ENCODE measurements at places on chromosomes 7 and 10. TPM values are rescaled to one million over a fixed set of nuclear protein-coding genes. Genes with fewer than 3 reads are reported as not detected.

Gene NUTM2E
- total RNA-seq: not detected

Gene SPDYE8
- total RNA-seq: not detected

Gene PAPOLB
- total RNA-seq: 0.94 TPM

Gene SLC26A3
- not detected for total RNA-seq

Gene KIF20B
- 20.6 TPM for total RNA-seq

Gene NPC1L1
- total RNA-seq: not detected

Gene UMAD1
- total RNA-seq: 15.9 TPM

Gene KCTD7
- 18.5 TPM for total RNA-seq

Gene CACNB2
- total RNA-seq: not detected

Gene TEX47
- not detected for total RNA-seq

DNA sequence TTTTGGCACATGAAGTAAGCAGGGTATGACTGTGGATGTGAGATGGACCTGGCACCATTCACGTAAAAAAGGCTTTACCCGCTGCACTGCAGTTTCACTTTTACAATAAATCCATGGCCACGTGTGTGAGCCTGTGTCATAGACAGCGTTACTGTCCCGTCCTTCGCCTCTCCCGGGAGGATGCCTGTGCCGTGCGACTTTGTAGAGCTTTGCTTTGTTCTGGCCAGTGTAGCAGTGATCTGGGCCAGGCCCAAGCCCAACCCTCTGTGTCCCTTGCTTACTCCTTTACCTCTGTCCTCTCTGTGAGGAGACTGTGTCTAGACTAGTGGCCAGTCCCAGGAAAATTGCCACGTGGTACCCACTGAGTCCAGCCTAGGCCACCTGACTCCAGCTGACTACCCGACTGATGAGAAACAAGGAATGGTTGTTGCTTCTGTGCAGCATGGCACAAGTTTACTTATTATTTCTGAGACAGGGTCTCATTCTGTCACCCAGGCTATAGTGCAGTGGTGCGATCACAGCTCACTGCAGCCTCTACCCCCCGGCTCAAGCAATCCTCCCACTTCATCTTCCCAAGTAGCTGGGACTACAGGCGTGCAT lies 48.1 kb downstream of the JAKMIP3 start:
- DNase-seq: no peak

DNA sequence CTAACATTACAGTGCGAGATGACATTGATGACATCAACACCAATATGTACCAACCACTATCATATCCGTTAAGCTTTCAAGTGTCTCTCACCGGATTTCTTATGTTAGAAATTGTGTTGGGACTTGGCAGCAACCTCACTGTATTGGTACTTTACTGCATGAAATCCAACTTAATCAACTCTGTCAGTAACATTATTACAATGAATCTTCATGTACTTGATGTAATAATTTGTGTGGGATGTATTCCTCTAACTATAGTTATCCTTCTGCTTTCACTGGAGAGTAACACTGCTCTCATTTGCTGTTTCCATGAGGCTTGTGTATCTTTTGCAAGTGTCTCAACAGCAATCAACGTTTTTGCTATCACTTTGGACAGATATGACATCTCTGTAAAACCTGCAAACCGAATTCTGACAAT lies 4.3 kb downstream of the GPR22 start:
- no peak for DNase-seq

GRCh38 chr7:146772601-146773000 lies 656.0 kb downstream of the CNTNAP2 start:
- DNase-seq: no peak

GRCh38 chr10:55410415-55410885 lies 609.4 kb upstream of the PCDH15 start:
- peak; percentile 35 for DNase-seq

DNA sequence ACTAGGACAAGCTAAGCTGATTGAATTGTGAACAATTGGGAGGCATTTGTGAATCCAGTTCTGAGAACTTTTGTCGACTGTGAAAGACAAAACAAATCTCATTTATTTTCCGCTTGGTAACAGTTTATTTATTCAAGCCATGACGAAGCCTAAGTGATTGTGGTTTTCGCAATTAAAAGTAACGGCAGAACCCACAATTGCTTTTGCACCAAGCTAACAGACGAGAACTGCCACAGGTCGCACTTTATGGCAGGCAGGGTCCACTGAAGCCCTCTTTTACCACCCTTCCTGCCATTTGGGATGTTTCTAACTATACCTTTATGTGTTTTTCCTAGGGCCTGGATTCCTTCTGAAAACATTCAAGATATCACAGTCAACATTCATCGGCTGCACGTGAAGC lies 111.2 kb downstream of the ZMYND11 start:
- DNase-seq: no peak

DNA sequence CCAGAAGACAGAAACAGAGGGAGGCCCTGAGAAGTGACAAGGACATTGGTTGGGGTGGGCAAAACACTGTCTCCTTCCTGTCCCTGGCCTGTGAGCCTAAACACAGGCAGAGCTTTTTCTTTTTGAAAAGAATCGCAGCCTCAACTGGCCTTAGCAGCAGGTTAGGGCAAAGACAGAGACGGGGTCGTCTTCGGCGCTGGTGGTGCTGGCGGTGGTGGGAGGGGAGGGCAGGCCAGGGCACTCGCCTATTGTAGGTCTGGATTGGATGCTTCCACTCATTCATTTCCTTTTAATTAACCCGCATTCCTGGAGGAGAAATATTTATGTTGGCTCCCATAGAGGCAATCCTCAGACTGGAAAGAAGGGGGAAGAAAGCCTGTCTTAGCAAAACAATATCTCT lies 22.6 kb downstream of the WNT8B start:
- no peak for DNase-seq

- DNase-seq: no peak
Measured at GRCh38 chr10:13728898-13729535, 142.3 kb downstream of the PRPF18 start.

GRCh38 chr7:48875045-48875916 lies 49.1 kb upstream of the CDC14C start:
- peak; percentile 12 for DNase-seq

DNA sequence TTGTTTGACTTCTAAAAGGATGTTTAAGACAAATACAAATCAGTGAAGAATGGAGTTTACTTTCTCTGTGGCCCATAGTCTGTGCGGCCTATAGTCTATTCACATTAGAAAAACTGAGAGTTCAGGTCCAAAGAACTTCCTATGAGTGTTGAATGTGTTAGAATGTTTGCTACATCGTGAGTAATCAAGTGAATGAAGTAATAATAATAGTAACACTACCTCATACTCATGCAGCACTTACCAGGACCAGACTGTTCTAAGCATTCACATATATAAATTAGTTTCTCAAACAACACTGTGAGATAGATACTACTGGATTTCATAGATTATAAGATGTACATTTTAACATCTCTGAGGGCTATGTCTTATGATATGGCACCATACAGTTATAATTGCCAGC lies 70.4 kb downstream of the RALA start:
- DNase-seq: no peak

- DNase-seq: no peak
Measured at GRCh38 chr10:11162828-11163599, 145.3 kb downstream of the CELF2 start.

DNA sequence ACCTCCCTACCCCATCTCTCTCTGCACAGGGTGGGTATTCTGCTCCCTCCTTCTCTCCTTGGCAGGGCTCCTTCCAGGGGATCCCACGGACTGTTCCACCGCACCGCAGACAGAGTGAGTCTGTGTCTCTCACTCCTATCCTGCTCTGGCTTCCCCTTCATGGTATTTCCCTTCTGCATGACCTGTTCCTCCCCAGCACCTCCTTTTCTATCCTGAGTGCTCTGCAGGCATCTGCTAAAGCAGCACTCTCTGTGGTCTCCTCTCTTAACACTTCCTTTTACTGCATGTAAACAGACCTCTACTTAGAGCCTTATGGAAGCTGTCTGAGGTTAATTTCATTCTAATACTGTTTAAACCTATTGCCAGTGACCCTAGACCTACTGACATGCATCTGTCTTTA lies 171.5 kb downstream of the CCSER2 start:
- DNase-seq: no peak

DNA sequence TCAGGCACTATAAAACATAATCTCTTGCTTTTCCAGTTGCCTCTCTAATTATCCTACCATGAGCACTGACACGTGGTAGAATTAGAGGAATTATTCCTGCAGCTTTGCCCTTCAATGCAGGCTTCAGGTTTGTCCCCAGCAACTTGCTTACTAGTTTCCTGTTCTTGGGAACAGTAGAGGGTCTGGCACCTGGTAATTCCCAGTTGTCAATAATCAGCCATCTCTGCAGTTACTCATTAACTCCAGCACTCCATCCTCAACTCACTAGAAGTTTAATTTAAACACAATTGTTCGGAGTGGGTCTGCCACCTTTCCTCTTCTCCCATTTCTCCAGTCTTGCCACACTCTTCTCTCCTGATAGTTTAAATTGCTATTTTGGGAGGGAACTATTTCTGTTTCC lies 324.3 kb upstream of the KIAA1217 start:
- DNase-seq: no peak

DNA sequence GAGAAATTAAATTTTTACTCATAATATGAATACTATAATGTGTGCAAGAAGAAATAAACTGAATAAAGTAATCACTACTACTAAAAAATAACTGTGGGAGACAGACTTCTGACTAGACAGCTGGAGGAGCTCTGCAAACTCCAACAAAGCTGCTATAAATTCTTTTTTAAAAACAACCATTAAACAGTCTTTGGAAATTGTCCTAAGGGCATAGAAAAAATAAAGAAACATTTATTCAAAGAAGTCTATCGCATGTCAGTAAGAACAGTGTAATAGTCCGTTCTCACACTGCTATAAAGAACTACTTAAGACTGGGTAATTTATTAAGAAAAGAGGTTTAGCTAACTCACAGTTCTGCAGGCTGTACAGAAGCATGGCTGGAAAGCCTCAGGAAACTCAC lies 56.0 kb downstream of the ZPBP start:
- DNase-seq: no peak

DNA sequence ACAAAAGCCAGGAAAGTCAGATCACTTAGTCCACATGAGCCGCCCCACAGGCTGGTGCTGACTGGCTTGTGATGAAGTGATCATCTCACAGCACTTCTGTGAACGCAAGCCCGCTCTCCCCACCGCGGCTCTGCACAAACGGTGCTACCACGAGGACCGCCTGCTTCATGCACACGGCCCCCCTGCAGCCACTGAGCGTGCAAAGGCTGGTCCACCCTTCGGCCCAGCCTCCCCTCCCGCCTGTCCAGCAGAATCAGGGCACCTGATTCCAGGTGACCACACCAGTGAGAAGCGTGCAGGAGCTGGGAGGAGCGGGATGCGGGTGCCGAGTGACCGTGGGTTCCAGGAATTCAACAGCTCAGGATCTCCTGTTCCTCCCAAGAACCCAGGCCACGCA lies 32.2 kb downstream of the MAD1L1 start:
- DNase-seq: no peak

GRCh38 chr10:107280293-107280692 lies 115.8 kb upstream of the SORCS1 start:
- DNase-seq: no peak

DNA sequence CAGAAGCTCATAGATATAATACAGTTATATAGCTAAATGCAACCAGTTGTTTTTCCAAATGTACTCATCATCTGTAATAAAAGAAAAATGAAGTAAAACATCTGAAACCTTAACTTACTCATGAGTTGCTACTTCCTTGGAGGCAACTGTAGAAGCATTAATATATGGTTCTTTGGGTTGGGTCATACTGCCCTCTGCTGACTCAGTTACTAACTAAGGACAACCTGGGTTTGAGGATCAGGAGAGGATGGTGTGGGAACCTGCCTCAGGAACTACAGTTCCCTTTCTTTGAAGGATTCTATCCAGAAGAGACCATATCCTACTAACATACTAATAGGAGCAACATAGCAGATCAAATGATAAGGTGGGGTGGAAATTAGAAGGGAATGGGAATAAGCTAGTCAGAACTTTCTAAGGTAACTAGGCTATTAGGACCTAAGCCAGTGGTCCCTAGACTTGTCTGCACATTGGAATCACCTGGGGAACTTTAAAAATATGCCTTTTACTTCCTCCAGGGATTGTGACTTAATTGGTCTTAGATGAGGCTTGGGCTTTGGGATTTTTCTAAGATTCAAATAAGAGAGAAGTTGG lies 20.7 kb downstream of the COX15 start:
- no peak for DNase-seq

- DNase-seq: no peak
Measured at GRCh38 chr7:142746264-142746663, 3.0 kb upstream of the PRSS1 start.

DNA sequence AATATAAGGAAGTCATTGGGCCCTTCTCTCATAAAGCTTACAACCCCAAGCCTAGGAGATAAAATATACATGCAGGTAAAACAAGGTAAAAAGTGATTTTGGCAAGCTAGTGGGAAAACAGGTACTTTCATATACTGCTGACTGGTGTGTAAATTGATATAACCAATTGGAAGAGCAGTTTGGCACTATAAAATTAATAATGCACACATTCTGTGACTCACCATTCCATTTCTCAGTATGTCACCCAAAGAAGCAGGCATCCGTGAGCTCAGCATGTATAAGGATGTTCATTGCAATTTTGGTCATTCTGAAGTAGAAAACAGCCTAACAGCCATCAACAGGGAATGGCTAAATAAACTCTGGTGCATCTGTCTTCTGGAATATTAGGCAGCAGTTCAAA lies 2.9 kb downstream of the MACROH2A2 start:
- DNase-seq: no peak

GRCh38 chr10:78148961-78149612 lies 115.4 kb downstream of the RPS24 start:
- DNase-seq: no peak

- DNase-seq: no peak
Measured at GRCh38 chr7:32536585-32536984, 41.3 kb downstream of the AVL9 start.

GRCh38 chr7:132489776-132490237 lies 86.5 kb downstream of the PLXNA4 start:
- no peak for DNase-seq

GRCh38 chr10:96548589-96548988 lies 34.9 kb upstream of the TLL2 start:
- no peak for DNase-seq

Measured in MG63 (cell line).